MCF 10A (cell line): ENCODE measurements at places on chromosomes 2 and 18.

DNA sequence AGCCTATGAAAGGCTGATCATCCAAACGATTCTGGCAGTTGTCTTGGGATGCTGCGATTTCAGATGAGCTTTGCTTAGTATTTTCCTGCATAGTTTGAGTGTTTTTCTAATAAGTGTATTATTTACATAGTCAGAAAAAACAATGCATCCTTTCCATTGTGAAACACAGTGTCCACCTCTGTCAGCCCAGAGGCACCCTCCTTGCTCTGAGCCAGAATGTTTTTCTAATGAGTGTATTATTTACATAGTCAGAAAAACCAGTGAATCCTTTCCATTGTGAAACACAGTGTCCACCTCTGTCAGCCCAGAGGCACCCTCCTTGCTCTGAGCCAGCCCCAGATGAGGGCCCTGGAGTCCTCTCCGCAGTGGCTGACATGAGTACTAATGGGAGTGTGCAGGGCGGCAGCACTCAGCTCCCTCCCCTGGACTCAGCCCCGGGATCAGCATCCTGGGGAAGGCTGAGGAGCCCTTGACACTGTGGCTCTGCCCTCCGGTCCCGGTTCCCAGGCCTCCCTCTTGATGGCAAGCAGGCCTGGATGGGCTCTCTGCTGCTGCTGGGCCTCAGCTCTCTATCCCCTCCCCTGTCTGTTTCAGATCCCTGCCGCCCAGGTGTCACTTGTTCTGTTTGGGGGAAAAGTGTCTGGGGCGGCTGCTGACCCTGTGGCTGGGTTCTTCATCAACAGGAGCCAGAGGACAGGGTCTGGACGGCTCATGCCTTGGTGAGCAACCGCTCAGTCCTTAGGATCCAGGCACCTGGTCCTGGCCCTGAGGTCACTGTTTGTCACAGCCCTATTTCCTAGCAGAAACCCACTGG, 5.9 kb downstream of the MFSD2B start:
- DNase-seq, result peak; percentile 93
- H3K36me3 ChIP-seq, result no peaks in the 10 kb centered on the region
- no peak overlapping the region for H3K4me3 ChIP-seq
- H3K4me1 ChIP-seq, result peaks cover 14% of the 10 kb centered on the region

DNA sequence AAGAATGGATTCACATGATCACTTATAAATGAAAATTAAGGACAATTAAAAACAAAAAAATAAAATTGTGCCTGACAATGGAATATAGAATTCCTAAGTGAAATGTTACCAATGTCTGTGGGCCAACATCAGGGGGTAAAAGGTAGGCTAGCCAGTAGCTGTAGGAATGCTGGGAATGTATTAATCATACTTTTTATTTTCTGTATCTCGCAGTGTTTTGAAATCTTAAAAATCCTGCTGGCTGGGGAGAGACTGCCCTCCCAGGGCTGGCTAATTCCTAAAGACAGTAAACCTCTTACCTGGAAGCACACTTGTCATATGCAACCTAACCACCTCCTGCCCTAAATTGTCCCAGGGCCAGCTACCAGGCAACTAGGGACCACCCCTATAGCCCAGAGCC, 69.8 kb downstream of the REV1 start:
- peak overlapping the region; percentile 29 for H3K27ac ChIP-seq
- H3K36me3 ChIP-seq, result peaks cover 78% of the 10 kb centered on the region
- peaks cover 15% of the 10 kb centered on the region for H3K4me1 ChIP-seq
- no peak for DNase-seq
- no peak overlapping the region for H3K4me3 ChIP-seq

GRCh38 chr2:171670655-171671054, 16.6 kb upstream of the DYNC1I2 start:
- H3K4me1 ChIP-seq, result no peaks in the 10 kb centered on the region
- DNase-seq, result no peak
- H3K27ac ChIP-seq, result no peak overlapping the region
- H3K4me3 ChIP-seq, result no peak overlapping the region

DNA sequence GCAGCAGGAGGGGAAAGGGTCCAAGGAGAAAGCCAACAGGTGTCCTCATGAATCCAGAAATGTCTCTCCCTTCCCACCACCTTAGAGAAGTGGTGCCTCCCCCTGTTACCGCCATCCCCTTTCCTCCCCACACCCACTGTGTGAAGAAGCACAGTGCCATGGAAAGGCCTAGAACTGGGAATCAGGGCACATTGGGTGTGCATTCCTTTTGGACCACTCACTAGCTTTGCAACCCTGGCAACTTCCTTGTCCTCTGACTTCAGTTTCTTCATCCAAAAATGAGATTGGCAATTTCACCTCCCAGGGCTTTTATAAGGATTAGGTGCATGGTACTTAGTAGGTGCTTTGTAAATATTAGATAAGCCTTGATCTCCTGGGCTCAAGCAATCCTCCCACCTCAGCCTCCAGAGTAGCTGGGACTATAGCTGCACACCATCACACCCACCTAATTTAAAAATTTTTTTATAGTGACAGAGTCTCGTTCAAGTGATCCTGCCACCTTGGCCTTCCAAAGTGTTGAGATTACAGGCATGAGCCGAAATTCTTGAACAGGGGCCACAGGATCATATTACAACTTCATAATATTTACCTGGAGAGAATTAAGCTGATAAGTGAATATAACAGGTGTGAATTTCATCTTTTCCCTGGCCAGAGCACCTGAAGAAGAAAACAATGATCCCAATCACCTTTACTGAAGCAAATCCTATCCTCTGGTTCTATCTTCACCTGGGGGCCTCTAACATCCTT, 97.9 kb upstream of the TAF1B start:
- no peak overlapping the region for H3K27ac ChIP-seq
- DNase-seq, result no peak
- H3K4me1 ChIP-seq, result peaks cover 6% of the 10 kb centered on the region
- H3K4me3 ChIP-seq, result no peak overlapping the region

DNA sequence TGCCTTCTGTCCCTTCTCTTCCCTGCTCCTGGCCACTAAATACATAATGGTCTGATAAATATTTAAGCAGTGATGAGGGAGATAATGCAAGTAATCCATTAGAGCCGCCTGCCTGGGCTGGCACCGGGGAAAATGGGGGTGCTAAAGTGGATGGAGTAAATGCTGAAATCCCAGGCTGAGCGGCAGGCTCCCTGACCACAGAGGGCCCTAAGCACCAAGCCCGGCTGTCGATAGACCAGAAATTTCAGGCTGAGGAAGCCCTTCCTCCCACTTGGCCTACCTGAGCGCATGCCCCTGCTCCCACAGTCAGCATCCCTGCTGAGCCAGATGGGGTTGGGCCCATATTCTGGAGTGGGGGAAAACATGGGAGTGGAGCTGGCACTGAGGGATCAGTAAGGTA, 197.5 kb upstream of the SKOR2 start:
- H3K27ac ChIP-seq, result no peak overlapping the region
- H3K27me3 ChIP-seq, result peaks cover 20% of the 10 kb centered on the region
- DNase-seq, result no peak
- H3K36me3 ChIP-seq, result no peaks in the 10 kb centered on the region
